ENCODE measurements at places on chromosomes 2 and 18.

DNA sequence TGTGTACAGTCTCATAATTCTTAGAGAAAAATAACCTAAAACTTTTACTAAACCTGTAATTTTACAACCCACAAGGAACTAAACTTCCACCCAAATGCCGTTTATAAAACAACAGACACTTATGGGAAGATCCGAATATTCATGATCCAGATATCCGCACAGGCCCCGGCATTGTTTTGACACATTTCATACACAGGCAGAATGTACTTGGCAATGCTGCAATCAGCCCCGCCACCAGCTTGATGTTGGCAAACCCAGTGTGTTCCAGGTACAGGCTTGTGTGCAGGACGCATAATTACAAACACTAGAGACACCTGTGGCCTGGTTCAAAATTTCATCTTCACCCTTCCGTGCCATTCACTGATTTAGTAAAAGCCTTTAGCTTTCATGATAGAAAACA, 393.0 kb upstream of the SALL3 start:
- no peak for DNase-seq

GRCh38 chr2:142445023-142445422, 314.2 kb upstream of the LRP1B start:
- no peak for DNase-seq

GRCh38 chr2:200042102-200042735, 86.8 kb downstream of the MAIP1 start:
- DNase-seq: no peak

- DNase-seq: no peak
Measured at GRCh38 chr2:223562078-223562477, 40.1 kb downstream of the SCG2 start.

- no peak for DNase-seq
Measured at GRCh38 chr2:11365096-11365879, 20.9 kb upstream of the ROCK2 start.

DNA sequence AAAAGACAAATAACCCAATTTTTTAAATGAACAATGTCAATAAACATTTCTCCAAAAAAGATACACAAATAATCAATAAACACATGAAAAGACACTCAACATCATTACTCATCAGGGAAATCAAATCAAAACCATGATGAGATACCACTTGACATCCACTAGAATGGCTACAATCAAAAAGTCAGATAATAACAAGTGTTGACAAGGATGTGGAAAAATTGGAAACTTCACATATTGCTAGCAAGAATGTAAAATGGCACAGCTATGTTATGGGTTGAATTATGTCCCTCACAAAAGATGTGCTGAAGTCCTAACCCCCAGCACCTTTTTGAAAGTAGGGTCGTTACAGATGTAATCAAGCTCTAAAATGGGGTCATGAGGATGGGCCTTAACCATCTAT, 33.2 kb downstream of the TNS1 start:
- no peak for DNase-seq

GRCh38 chr2:189175869-189176433, 3.6 kb downstream of the COL5A2 start:
- no peak for DNase-seq

- no peak for DNase-seq
Measured at GRCh38 chr2:201298462-201299052, 38.2 kb downstream of the CASP8 start.

DNA sequence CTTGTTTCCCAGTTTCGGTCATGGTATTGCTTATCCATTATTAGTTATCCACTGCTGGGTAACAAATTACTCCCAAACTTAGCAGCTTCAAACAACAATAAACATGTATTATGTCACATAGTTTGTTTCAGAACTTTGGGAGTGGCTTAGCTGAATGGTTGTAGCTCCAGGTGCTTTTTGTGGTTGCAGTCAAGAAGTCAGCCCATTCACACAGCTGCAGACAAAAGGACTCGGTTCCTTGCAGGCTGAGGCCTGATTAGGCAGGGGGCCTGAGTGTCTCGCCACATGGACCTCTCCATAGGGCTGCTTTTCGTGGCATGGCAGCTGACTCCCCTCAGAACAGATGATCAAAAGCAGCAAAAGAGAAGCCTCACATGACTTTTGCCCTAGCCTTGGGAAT, 58.2 kb upstream of the ITGA4 start:
- DNase-seq: no peak

DNA sequence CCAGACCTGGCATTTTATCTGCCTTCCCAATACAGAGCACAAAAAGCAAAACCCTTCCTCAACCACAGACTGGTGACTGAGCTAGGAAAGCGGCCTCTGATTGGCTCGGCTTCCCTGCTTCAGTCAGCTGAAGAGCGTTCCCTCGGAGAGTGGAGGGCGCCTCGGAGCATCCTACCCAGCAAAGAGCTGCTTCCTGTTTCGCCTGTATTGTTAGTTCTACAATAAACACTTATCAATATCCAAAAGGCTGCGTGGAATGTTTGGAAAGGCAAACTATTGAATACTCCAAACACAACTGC, 125.0 kb downstream of the CACNB4 start:
- no peak for DNase-seq

DNA sequence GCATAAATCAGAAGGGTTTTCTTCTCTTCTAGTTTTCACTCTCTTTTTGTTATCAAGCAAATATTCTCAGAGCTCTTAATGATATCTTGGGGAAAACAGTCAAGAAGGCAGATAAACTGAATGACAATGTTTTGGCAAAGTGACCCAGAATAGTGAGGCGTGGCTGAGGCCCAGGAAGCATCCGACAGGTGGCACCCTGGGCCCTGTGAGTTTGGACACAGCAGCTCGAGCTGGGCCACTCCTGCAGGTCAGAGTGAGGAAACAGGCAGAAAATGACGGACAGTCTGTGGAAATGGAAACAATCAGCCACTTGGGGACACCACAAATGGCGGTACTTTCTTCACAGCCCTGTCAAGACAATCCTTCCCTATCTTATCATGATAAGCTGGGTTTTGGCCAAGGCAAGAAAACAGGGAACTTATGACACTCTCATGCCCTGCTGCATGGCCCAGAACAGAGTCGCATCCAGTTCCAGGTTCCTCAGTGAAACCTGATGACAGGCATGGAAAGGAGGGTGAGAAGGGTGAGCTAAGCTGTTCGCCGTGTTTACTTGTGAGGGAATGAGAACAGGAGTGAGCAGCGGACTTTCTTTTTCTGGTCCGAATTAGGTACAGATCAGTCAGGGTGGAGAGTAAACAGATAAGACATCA, 32.1 kb downstream of the MRPL44 start:
- no peak for DNase-seq

GRCh38 chr2:51256736-51257135, 224.8 kb upstream of the NRXN1 start:
- DNase-seq: no peak

DNA sequence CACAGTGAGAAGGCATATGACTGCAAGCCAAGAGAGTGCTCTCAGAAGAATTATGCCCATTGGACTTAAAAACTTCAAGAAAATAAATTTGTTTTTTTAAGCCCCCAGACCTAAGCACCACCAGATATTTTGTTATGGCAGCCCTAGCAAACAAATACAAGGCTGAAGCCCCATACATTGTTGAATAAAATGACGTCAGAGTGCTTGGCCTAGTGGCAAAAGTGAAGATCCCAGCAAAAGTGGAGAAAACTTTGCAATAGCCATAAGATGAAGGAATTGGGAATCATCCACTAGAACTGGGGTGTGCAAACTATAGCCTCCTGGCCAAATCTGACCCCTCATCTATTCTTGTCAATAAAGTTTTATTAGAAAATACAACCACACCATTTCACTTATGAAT, 517.5 kb downstream of the IRS1 start:
- no peak for DNase-seq

- no peak for DNase-seq
Measured at GRCh38 chr2:84701880-84702279, 179.0 kb downstream of the TRABD2A start.

GRCh38 chr2:128622955-128623620, 304.4 kb upstream of the HS6ST1 start:
- no peak for DNase-seq

DNA sequence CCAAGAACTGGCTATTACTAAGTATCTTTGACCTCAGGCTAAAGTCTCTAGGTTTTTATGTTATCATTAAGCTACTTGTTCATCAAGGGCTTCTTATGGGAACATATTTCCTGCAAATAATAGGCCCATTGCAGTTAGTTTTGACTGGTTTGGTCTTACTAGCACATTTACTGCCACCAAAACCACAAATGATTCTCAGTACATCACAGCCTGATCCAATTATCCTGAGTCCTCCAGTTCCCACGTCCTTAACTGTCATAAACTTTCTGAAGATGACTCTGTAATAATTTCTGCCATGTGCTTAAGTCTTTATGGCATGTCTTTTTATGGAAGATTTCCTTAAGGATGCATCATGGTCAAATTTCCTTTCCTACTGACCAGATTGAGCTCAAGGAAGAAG, 123.3 kb upstream of the TANK start:
- no peak for DNase-seq

DNA sequence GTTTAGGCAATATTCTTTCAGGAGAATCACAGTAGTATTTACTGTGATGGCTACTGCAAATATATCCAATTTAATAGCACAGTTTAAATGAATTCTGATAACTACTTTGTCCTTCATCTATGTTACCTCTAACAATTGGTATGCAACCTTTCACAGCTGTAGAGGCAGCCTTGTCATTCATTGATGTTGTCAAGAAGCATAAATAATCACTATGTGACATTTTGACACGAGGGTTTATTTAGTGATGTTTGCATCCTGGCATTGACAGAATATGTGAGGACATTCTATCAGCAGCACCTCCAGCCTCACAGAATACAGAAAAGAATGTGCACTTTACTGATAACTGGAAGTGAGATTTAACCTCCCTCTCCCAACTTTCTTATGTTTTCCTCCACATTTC, 9.3 kb upstream of the KCNJ3 start:
- no peak for DNase-seq

DNA sequence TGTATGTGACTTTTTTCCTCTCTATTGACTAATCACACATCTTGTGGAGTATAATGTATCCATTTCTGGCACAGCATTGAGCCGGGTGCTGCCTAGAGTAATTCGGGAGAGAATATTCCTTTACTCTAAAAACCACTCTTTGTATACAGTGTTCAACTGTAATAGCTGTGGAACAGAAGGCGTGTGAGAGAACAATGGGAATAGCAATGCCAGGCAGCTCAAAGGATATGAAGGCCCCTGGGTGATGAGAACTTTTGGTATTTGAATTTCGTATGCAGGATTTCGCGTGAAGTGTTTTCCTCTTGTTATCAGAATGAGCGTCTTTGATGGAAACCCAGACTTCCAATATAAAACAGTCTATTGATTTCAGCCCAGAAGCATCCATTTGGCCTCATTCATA, 84.6 kb upstream of the MAP3K20 start:
- DNase-seq: no peak

DNA sequence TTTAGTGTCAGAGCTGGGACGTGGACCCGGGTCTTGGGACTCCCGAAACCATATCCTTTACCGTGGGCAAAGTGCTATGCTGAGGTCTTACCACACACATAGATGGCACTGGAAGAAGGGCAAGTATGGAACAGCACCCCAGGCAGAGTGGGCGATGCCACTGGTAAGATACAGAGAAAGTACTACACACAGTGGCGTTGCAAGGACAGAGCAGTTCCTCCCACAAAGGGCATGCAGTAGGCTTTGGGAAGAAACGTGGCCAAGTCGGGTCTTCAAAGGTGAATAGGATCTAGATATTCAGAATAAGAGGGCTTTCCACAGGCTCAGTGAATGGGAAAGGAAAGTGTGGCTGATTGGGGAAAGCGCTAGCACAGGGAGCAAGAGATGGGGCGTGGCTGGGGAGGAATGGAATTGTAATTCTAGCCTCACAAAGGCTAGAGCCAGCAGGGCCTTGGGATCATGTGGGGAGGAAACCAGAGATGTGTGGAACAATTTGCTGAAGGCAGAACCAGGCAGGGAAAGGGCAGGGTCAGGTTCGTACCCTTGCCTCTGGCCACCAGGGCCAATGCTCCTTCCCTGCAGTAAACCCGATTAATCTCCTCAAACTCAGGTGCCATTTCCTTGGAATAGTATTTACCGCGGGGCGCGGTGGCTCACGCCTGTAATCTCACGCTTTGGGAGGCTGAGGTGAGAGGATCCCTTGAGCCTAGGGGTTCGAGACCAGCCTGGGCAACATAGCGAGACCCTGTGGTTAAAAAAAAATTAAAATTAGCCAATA, 36.0 kb downstream of the PCBP1 start:
- DNase-seq: no peak

GRCh38 chr2:10062931-10063365, 17.3 kb downstream of the CYS1 start:
- DNase-seq: no peak

DNA sequence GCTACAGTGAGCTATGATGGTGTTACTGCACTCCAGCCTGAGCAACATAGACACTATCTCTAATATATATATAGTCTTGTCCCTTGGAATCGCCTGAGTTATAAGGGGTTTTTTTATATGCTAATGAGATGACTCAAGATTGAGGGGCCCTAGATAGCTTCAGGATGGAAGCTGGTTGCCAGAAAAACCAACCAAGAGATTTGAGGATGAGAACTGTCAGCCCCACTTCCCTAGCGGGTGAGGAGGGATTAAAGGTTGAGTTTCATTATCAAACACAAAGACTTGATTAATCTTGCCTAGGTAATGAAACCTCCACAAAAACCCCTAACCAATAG, 12.6 kb upstream of the GALM start:
- DNase-seq: no peak

- DNase-seq: no peak
Measured at GRCh38 chr2:71925268-71926088, 222.2 kb downstream of the CYP26B1 start.

GRCh38 chr2:128499367-128500137, 180.9 kb upstream of the HS6ST1 start:
- no peak for DNase-seq

DNA sequence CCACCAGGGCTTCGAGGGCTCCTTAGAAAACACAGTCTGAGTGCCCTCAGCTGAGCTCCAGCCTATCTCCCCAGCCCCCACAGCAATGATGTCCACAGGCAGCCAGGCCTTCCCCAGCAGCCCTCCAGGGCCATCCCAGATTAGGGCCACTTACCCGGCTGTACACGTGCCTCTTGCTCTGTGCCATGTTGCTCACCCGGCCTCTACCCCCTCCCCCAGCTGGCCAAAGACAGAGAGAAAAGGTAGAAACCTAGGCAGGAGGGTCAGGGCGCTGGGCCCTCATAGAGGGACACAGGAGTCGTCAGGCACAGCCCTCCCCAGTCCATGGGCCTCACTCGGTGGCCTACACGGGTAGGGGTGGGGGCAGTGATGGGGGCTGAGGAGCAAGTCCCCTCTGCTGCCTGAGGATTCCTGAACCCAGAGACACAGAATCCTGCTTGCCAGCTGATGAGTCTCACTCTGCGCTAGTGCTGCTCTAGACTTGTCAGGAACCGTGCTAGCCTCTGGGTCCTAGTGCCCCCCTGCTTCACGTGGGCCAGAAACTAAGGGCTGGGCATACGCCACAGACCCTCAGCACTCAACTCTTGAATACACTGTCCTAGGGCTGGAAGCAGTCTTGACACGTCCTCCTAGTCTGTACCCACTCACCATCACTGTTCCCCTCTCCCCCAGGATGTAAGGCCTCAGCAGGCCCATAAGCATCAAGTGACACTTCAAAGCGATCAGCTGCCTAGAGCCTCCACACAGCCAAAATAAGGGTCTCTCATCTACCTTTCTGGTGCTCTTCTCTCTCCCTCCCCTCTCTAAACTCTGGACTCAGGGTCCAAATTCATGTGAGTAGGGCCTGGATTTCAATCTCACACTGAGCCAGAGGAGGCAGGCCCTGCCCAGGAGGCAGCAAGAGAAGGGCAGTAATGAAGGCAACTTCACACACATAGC, at the start of gene DCTN1:
Gene DCTN1 (minus strand): TSS at position 461 of the 939 bp plus-strand sequence. CDS start 274 bp downstream, at position 187.
- no peak for DNase-seq

Measured in activated CD4-positive, alpha-beta T cell treated with anti-CD3 and anti-CD28 coated beads for 1 hour (primary cell).